ENCODE measurements at places on chromosomes 6 and 20. TPM values are rescaled to one million over a fixed set of nuclear protein-coding genes. Genes with fewer than 3 reads are reported as not detected.

Gene MCCD1
- total RNA-seq = not detected

DNA sequence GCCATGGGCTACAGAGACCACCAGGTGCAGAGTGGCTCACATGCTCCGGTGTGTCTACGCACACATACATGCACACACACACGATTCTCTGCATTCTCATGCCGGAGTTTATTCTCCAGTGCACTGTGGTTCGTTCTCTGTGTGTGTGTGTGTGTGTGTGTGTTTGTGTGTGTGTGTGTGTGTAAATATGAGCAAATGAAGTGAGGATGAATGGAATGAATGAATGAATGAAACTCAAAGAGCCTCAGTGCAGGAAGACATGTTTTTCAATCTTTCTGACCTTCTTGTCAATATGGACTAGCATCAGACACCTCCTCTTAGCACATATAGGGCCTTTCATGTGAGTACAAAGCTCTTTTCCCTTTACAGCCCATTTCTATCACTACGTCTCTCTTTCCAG is 1.6 kb downstream of the TMEM74B start:
- peaks cover 13% of the 10 kb centered on the region for H3K4me1 ChIP-seq
- H3K27me3 ChIP-seq = peaks cover 6% of the 10 kb centered on the region
- no peak for DNase-seq
- H3K4me3 ChIP-seq = no peak overlapping the region

DNA sequence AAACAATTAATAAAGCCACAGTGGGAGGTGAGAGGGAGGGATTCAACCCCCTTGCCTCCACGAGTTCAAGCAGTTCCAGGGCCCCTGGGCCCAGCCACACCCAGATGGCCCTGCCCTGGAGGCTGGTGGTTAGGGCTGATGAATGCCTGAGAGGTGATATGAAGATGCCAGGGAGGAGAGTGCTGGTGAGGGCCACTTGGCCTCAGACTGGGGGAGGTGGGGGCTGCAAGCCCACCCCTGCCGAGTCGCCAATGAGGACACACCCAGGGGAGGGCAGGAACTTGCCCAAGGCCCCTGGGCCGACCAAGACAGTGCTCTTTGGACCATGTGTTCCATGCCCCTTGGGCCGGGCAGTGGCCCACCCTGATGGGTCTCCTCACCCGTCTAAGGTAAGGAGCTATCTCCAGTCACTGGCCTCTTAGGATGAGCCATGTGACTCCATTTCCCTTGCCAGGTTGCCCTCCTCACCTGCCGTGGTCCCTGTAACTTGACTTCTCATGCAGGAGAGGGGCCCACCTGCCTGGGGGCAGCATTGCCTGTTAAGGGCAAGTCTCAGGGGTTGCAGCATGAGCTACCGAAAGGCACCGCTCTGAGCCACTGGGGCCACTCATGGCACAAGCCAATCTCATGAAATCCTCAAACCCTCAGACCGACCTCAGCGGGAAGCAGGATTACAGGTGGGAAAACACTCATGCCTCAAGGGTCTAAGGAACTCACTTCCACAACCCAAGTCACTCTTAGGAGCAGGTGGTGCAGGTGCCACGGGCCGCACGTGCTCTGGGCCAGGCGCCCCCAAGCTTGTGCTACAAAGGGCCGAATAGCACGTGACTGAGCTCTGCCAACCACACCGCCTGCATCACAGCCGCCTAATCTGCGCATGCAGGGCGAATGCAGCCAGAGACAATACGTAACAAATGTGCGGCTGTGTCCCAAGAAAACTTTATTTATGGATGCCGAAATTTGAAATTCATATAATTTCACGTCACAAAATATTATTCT is 147.4 kb upstream of the MLN start:
- no peaks in the 10 kb centered on the region for H3K36me3 ChIP-seq
- no peak overlapping the region for H3K4me3 ChIP-seq
- H3K4me1 ChIP-seq = no peaks in the 10 kb centered on the region
- H3K27ac ChIP-seq = no peak overlapping the region
- peak; percentile 34 for DNase-seq

DNA sequence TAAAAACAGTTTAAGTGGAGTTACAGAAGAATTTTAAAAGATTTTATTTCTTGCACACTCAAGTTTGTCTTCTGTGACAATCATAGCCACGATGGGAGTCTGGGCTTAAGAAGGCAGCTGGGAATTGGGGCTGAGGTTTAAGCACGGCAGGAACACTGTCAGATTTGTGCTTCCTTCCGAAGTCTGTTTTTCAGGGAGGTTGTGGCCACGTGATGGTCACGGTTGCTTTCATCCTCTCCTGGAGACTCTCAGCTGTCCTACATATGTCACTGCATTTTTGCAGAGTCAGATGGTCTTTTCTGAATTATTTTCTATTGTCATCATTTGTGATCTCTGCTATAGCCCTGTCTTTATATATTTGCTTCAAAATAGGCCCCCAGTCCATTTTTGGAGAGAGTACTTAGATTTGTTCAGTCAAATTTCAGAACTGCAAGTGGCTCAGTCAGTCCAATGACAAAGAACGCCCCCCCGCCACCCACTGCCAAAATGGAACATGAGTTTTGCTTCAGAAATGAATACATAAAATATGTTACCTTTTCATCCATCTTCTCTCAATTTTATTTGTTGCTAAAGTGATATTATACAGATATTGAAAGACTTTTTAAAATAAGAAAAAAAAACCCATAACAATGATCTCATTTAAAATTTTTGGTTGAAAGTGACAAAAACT is 111.8 kb upstream of the ZFP64 start:
- no peaks in the 10 kb centered on the region for H3K27me3 ChIP-seq
- no peaks in the 10 kb centered on the region for H3K36me3 ChIP-seq
- H3K4me3 ChIP-seq = no peak overlapping the region
- H3K27ac ChIP-seq = no peak overlapping the region
- H3K4me1 ChIP-seq = no peaks in the 10 kb centered on the region
- DNase-seq = no peak

Gene VIP
- total RNA-seq = 0.33 TPM

- no peak overlapping the region for H3K27ac ChIP-seq
- no peaks in the 10 kb centered on the region for H3K4me1 ChIP-seq
- no peaks in the 10 kb centered on the region for H3K36me3 ChIP-seq
- no peak for DNase-seq
Observed at GRCh38 chr6:169144356-169144755, 109.3 kb downstream of the THBS2 start.

Gene TLDC2
- total RNA-seq = not detected
